Activated T-helper 1 cell treated with Interleukin-2 at 50 U/mL for 16 hours (primary cell): ENCODE measurements at places on chromosomes 5 and 9.

DNA sequence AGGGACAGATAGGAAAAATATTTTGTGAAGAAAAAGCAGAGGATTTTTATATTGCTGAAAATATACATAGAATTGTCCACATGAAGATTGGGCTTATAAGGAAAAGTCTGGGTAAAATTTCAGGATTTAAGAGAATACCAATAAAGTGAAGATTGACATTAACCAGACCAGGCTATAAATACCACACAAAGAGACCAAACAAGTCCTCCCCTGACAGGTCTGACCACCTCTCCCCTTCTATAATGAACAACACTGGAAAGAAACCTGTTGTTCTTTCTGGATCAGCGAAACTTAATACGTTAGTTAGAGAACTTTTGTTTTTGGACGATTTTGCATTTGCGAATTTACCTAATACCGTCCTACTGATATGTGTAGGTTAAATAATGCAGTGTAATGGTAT, 138.3 kb downstream of the ISL1 start:
- DNase-seq, result no peak

DNA sequence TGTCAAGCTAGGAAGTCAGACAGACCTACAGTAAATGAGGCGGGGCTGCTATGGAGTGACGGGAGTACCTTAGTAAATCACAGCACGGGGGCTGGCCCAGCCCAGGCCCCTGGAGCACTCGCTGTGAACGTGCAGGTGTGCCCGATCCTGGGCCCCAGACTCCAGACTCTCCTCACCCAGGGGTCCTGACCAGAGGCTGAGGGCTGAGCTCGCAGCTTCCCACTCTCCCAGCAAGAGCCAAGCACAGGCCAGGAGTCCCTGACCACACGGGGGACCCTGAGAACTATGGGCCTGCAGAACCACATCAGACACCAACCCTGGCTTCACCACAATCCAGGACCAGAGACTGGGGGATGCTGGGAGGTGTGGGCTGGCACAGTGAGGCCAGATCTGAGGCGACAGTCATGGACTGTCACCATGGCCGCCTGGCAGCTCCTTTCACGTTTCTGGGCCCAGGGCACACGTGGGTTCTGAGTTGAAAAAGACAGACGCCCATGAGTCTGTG, 73.4 kb downstream of the ADAMTS2 start:
- no peak for DNase-seq

GRCh38 chr9:34796924-34797323, 87.0 kb upstream of the CCL21 start:
- no peak for DNase-seq

DNA sequence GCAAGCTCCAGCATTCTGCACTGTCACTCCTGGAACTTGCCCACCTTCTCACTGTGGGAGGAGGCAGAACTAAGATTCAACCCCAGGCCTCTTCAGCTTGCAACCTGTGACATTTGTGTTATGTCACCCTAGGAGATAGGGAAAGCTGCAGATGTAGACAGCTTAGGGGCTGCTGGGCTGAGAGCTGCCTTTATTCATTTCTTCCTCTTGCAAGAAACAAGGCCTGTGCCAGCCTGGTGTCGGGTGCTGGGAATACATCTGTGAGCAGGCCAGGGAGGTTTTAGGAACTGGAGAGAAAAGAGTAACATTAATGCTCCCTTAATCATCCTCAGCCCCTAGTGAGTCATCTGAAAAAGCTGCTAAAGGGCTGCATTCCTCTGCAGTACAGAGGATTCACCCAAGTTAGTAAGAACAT, 101.8 kb downstream of the FGF18 start:
- DNase-seq, result no peak

DNA sequence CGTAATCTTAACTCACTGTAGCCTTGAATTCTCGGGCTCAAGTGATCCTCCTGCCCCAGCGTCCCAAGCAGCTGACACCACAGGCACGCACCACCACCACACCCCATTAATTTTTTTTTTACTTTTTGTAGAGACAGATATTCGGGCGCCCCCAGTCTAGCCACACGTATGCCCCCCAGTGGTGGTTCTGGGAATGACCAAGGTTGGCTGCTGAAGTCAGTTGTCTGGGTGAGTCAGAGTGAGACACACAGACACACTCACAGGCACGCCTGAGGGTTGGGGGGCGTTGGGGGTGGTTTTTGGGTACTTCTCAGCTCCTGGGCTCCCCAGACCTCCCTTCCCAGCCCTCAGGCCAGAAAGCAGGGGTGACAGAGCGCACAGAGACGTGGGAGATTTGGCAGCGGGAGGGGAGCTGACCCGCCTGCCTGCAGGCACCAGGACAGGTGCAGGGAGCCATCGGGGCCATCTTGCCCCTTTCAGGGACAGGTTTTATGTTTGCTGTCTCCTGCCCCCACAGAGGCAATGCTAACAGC, 4.2 kb upstream of the ENTPD8 start:
- DNase-seq, result peak; percentile 73

DNA sequence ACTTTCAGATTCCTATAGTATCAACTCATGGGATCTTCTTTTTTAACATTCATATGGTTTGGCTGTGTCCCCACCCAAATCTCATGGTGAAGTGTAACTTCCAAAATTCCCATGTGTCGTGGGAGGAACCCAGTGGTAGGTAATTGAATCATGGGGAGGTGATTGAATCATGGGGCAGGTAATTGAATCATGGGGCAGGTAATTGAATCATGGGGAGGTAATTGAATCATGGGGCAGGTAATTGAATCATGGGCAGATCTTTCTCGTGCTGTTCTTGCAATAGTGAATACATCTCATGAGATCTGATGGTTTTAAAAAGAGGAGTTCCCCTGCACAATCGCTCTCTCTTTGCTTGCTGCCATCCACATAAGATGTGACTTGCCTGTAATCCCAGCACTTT, 21.8 kb upstream of the AGGF1 start:
- no peak for DNase-seq

DNA sequence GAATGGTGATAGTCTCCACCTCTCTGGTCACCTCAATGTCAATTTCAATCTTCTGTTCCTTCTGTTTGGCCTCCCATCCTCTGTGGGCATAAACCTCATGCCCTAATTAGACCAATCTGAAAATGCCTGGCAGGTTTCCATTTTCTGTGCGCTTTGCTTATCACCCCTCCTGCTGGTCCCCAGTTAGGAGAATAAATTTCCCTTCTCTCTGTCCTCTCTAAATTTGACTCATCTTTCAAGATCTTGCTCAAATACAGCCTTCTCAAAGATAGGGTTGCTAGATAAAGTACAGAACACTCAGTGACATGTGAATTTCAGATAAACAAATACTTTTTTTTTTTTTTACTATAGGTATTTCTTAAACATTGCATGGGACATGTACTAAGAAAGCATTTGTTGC, 69.4 kb upstream of the CD180 start:
- DNase-seq, result no peak

GRCh38 chr9:13952906-13953305, 361.0 kb downstream of the NFIB start:
- DNase-seq, result no peak

- DNase-seq, result no peak
These were observed 49.2 kb downstream of the EBF1 start for GRCh38 chr5:159050316-159051143.

- DNase-seq, result no peak
These were observed 306.6 kb downstream of the PLK2 start for GRCh38 chr5:58153255-58153654.

DNA sequence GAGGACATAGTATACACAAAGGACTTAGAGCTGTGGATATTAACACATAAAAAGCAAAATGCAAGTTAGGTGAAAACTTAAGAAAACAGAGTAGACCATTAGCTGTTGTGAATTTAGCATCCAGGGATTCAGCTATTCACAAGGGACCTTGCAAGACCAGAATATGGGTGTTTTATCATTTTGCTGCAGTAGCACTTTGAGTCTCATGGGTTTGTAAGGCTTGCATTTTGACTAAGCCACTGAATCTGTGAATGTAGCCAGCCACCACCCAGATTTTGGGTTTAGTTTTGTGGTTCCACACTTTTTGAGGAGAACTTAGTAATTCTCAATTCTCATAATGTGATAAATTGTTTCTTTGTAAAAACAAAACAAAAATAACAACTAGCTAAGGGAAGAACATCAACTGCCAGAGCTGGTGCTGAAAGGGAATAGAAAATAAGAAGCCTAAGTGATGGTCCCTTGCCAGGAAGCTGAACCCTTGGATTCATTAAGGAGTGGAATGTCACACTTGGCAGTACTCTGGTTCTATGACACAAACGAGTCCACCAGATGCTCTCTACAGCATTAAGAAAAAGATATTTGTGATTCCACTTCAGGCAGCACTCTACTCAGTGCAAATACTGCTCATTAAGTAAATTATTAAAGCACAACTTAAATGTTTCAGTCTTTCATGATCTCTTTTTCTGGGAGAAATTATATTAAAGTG, 557.4 kb upstream of the ZNF462 start:
- no peak for DNase-seq

DNA sequence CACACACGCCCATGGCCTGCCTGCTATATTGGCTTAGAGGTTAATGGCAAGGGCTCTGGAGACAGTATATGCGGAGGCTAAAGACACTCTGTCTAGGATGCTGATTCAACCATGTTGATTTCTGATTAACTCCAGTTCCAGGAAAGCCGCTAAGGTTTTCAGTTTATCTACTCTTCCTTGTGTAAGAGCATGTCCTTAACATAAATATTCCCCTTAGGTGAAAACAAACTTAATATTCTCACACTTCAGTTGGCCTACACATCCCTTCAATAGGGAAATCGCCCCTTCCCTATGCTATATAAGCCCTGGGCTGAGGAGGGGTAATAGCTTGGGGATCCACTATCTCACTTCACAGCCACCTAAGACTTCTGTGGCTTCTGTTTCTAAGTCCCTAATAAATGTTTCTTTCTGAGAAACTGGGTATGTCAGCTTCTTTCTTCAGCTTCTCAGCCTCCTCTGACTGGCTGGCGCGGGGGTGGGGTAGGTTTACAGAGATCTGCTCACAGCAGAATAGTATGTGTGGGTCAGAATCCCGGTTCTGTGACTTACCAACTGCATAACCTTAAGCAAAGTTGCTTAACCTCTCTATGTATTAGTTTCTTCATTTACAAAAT, 4.3 kb upstream of the GPX3 start:
- no peak for DNase-seq
